T-helper 1 cell (primary cell): ENCODE measurements at places on chromosomes 16 and 17.
A peak's percentile ranks its signal among the peaks of the same experiment; 100 is the strongest.

- DNase-seq: peak; percentile 23
Measured at GRCh38 chr16:31072540-31073141, 1.4 kb downstream of the ZNF668 start.

GRCh38 chr17:44940317-44940716 is 7.3 kb downstream of the KIF18B start:
- DNase-seq: no peak

GRCh38 chr17:9350080-9350479 is 225.5 kb downstream of the STX8 start:
- no peak for DNase-seq

DNA sequence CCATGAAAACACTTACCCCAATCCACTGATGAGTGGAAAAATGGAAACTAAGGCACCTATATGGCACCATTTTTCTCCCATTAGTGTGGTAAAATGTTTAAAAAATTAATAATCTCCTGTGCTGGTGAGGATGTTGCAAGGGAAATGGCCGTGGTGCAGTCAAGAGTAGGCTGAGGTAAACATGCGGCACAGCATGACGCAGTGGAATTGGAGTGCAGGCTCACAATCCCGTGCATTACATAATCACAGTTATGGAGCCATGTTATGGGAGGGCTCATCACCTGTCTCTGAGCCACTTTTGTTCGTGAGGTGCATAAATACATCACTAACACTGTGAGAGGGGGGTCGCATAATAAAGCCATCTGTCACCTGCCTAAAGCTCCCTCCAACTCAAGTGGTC is 164.4 kb upstream of the XYLT1 start:
- no peak for DNase-seq

GRCh38 chr17:8758137-8758596 is at the start of gene SPDYE4:
SPDYE4 (minus strand) TSS chr17:8758546; CDS start chr17:8758382, 164 bp downstream.
- DNase-seq: no peak

- no peak for DNase-seq
Measured at GRCh38 chr17:19736071-19736470, 12.0 kb downstream of the ALDH3A1 start.

DNA sequence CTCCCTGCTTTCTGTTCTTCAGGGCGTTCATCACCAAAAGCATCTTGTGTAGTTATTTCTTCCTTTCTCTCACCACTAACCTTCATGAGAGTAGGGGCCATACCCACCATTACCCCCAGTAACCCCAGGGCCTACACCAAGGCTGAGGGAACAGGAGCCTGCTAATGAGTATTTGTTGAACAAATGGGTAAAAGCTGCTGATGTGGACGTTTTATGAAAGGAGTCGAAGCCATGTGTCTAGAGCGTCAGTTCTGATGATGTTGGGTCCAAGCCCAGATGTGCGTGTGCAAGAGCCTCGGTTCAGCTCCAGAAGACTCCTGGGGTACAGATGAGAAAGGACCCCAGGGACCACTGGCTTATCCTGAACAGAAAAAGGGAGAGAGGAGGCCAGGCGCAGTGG is 77.1 kb upstream of the TBC1D3K start:
- DNase-seq: no peak

DNA sequence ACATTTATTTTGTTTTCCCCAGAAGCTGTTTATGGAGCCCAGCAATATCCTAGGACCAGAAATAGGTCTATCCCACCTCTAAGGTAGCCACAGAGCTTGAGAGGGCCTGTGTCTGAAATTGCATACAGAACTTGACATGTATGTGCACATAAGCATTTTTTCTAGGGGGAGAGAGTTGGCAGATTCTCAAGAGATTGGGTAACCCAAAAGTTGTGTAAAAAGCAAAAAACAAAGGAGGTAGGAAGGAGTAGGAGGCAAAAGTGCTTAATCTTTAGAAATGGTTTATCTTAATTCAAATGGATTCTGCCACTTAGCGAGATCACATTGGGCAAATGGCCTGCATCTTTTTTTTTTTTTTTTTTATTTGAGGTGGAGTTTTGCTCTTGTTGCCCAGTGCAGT is 3.5 kb downstream of the PLK1 start:
- DNase-seq: no peak

DNA sequence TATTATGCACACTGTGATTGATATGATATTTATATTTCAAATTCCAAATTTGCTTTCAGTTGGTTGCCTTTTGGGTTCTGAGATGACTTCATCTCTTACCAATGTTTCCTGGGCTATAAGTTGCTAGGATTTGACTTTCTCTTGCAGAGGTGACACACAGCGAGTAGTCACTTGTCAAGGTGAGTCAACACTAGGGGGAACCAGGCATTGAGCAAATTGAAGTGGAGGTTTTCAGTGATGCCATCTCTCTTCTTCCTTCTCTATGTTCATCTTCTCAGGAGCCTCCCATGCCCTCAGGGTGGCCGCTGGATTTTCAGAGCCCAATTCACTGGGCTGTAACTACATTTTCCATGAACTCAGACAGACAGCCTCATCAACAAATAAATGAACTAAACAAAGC is 6.0 kb upstream of the CPD start:
- DNase-seq: no peak

DNA sequence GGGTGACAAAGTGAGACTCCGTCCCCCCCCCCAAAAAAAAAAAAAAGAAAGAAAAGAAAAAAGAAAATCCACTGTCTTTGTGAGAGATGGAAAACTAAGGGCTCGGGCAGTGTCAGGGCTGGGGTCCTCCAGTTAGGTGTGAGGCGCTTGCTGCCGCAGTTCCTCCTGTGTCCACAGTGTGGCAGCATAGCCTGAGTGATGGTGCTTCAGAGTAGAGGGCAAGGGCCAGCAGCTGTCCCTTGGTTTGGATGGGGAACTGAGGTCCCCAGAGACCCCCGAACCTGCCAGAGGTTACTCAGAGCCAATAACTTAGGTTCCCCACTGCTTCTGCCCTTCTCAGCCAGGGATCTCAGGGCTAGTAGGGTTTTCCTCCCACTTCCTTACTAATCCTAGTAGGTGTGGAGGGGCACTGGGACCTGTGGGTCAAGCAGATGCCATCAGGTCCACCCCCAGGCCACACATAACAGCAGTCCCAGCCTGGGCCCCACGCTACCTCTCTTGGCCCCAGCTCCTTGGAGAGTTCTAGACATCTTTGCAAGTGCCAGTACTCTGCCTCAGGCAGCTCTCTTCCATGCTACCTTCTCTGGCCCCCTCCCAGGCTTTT is 7.9 kb upstream of the LLGL1 start:
- peak; percentile 53 for DNase-seq

- no peak for DNase-seq
Measured at GRCh38 chr17:48470388-48471034, 40.5 kb upstream of the SKAP1 start.

- DNase-seq: no peak
Measured at GRCh38 chr17:82101767-82102679, 4.0 kb upstream of the FASN start.

DNA sequence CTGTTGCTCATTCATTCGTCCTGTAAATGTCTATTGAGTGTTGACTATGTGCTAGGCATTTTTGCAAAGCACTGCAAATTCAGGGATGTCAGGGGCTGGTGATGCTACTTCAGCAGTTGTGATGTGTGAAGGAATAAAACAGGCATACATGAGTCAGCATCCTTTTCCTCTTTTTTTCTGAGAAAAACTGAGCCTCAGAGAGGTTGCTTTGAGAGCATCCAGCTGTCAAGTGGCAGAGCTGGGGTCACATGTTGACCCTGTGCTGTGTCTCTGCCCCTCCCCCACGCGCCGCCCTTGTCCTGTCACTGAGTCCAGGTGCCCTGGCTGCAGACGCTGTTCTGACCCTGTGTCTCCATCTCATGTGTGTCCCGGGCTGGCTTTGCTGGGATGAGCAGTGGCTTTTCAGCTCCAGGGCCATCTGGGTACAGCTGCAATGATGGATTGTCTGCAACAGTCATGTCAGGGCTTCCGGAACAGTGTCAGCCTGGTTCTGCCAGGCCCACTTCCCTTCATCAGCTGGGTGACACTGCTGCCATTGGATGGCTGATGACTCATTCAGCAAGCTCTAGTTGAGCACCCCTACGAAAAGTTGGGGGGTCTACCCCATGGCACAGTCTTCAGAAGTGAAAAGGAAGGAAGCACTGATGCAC is 14.9 kb downstream of the SEC14L5 start:
- no peak for DNase-seq

DNA sequence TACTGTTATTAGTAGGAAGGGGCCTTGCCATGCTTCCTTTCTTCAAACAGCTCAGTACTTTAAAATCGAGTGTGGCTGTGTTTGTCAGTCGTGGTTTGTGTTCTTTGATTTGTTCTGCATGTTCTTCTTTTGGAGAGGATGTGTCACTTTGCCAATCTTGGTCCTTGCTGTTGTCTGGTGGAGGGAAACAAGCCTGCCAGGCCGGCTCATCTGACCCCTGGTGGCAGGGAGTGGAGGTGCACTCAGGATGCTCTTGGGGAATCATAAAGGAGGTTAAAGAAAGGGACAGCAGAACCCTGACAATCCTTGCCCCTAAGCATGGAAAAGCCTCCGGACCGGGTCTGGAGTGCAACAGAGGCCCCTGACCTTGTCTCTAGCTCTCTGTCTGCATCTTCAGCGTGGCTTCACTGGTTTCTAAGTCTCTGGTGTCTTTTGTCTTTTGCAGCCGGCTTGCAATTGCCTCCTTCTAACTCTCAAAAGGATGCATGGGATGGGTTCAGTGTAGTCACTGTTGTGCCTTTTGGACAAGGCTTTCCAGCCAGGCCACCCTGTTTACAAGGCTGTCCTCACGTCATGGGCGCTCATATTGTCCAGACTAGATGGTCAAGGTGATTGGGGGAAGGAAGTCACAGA is 135.8 kb downstream of the WWOX start:
- DNase-seq: peak; percentile 12

DNA sequence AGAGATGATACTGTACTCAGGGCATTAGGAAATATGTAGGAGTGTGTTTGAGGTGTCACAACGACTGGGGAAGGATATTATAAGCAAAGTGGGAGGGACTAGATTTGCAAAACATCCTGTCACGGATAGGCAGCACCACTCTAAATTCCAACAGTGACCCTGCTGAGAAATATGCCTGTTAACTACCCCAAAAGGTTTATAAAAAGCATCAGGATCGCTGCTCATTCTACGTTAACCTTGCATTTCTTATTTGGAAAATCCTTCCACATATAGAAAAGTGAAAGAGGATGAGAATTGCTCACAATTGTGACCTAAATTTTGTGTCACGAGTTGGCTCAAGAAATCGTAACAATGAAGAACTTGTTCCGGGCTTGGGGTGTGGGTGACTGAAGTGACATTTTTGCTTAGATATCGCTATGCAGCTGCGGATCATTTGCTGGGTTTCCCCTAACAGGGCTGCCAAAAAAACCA is 51.6 kb downstream of the N4BP1 start:
- DNase-seq: no peak

DNA sequence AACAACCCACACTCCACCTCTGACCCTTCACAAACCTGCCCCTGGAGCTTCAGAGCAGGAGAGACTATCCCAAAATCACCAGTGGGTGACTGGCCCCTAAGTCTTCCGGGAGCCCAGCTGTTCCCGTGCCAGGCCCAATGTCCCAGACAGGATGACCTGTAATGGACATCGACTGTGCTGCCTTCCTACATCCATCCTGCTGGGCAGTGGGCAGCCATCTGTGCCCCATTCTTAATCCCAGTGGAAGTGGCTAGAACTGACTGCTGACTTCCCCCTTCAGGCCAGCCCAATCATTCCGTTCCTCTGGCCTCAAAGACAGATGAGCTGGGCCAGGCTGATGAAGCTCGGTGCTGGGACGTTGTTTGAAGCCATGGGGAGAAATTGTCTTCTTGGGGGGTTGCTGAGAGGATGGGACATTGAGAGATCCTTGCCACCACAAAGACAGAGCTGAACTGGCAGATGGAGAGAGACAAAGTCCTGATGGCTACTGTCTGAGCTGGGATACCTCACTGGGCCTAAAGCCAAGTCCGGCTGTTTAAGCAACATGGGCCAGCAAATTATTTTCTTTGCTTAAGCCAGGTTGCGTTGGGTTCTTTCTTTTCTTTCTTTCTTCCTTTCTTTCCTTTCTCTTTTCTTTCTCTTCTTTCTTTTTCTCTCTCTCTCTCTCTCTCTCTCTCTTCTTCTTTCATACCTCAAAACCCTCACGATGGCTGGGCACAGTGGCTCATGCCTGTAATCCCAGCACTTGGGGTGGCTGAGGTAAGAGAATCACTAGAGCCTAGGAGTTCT is 17.9 kb upstream of the ALOX15B start:
- no peak for DNase-seq

DNA sequence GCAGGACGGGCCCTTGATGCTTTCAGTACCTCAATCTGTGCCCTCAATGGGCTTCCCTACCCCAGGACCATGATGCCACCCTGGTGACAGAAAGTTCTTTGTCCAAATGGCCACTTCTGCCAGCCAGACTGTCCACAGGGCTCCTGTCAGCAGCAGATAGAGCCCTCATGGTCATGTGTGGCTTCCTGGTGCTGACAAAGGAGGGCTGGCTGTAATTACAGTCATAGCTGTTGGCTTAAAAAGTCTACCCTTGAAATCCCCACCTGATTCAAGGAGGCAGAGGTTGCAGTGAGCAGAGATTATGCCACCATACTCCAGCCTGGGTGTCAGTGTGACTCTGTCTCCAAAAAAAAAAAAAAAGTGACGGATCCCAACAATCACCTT is 3.3 kb downstream of the TRPV2 start:
- DNase-seq: no peak

GRCh38 chr17:4771519-4772234 is at the start of gene TM4SF5:
TM4SF5 (plus strand) TSS chr17:4771886; CDS start chr17:4771923, 37 bp downstream.
- no peak for DNase-seq

GRCh38 chr17:53150101-53150698 is 672.5 kb upstream of the KIF2B start:
- no peak for DNase-seq

DNA sequence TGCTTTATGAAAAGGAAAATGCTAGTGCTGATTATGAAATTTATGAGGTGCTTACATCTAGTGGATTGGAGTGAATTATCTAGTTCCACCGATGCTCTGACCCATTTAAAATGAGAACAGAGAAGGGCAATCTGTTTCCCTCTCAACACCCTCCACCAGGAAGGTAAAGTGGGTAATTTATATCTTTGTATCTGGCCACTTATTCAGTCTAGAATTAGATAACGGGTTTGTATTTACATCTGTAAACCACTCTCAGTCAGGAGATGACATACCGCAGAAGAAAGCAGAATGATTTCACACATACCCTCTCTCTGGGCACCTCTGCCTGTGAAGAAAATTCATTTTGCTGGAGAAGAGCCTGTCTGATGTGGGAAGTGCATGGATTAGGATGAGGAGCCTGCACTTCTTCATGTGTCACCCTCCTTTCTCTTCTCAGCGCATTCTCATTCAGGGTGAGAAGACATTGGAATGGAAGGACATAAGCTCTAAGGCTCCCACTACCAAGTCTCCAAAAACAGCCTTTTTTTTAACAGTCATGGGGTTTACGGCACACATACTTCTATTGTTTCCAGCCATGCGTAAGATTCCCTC is 646.7 kb upstream of the SALL1 start:
- DNase-seq: no peak

DNA sequence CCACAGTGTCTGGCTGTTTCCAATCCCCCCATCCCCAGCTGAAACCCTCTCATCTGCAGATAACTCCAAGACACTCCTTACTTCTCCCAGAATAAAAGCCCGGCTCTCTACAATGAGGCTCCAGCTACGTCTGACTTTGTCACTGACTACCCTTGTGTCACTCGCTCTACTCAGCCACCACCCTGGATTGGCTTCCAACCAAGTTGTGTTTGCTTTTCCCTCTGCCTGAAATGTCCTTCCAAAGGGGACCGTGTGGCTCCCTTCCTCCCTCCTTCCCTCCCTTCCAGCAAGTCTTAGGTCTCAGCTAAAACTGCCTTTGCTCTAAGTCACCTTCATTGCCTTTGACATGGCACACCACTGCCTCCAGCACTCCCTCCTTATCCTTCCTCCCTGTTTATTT is 42.8 kb downstream of the CDH1 start:
- DNase-seq: no peak

GRCh38 chr17:40937384-40937819 is at the start of gene KRT23:
KRT23 (minus strand) TSS chr17:40937646; CDS start chr17:40936603, 1,043 bp downstream.
- DNase-seq: no peak

GRCh38 chr16:84334482-84334881 is 33.9 kb upstream of the ATP2C2 start:
- no peak for DNase-seq
